ENCODE measurements at places on chromosomes 2 and 18.

DNA sequence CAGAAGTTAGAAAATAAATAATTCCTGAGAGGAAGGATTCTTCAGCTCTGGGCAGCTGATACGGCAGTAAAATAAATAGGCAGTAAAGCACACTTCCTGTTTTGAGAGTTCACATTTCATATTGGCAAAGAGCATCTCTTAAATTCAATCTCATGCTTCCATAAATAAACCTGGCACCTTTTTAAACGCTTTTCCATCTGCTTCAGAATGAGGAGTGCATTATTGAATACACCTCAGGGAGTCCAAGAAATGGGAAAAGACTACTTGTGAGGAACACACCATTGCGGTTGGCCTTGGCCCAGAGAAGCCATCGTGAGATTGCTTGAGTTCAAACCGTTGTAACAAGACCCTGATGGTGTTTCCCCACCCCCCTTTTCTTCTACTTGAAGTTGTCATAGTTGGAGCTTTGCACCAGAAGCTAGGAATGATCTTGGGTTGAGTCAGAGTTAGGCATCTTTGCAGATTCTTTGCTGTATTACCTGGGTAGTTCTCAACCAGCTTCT, 123.9 kb downstream of the RDH14 start:
- no peak for DNase-seq

DNA sequence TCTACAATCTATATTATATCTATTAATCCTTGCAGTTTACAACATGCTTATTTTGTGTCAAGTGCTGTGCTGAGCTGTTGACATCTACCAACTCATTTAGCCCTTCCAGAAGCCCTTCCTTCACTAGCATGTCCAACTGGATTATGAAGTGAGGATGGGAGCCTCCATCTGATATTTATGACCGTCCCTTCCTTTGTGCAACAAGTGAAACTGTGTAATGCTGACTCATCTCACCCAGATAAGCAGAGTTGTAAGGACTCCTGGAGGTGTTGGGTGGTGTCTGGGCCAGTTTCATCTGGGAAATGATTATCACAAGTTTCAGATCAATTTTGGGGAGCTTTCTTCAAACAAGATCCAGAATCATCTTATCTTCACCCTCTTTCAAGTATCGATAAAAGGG, 156.6 kb upstream of the ETAA1 start:
- DNase-seq, result no peak

DNA sequence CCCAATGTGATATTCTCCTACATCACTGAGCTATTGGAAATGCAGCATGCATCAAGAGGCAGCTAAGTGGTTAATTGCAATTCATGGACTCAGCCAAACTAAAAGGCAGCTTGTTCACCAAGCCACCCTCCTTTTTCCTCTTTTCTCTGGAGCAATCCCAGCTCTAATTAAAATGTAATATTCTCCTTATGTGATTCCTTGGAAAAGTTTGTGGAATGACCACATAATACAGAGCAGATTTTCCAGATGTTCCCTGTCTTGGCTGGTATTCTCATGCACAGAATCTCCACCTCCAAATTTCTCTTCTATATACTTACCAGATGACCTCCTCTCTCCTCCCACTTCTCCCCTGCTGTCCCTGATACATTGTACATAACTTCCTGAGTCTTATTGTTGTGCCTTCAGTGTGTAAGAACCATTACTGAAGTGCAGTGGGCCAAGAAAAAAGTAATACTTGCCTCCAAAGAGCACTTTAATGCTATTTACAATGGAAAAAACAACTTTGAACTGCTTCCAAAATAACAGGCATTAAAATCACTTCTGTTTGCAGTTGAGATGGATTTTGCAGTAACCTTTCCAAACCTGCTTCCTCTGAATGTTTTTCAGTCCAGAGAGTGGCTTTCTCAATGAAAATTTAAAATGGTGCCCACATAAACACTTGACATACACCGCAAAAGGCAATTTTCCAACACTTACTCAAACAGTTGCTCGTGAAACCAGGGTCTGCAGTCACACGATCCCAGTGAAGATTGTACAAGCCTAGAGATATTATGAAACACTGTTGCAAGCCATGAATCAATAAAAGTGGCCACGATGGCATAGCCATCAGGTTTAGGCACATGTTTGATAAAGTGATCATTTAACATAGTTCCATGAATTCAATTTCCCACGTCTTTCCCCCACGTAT, 258.0 kb downstream of the MTX2 start:
- DNase-seq, result no peak

DNA sequence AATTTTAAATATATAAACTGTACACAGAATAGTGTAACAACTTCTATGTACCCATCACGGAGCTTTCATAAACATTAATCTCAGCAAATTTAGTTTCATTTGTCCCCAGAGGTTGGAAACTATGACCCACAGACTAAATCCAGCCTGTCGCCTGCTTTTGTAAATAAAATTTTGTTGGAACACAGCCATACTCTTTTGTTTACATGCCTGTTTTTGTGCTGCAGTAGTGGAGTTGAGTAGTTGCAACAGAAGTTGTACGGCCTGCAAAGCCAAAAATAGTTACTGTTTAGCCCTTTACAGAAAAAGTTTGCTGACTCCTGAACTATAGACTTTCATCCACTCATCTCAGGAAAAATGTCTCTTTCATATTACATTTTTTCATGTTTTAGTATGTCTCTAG, 39.8 kb downstream of the RBM45 start:
- DNase-seq, result no peak

GRCh38 chr2:85915606-85916303, 27.0 kb upstream of the ST3GAL5 start:
- no peak for DNase-seq

GRCh38 chr2:116952254-116952653, 862.2 kb upstream of the DDX18 start:
- DNase-seq, result no peak

DNA sequence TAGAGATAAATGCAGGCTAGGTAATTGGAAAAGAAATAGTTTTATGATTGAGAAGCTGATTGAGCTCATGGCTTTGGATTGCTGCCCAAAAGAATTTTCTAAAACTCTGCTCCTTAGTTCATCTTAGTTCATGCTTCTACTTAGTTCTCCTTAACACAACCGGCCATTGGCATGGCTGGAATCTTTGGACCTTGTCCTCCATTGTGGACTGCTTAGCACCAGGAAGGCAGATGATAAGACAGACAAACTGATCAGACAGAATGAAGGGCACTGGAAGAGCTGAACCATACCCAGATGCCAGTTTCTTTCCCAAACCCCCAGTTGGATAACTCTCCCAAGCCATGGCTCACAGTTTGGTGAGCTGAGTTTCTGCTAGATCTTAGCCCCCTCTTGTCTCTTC, 36.3 kb upstream of the NABP1 start:
- no peak for DNase-seq
